ENCODE measurements at places on chromosomes 11 and 22.

DNA sequence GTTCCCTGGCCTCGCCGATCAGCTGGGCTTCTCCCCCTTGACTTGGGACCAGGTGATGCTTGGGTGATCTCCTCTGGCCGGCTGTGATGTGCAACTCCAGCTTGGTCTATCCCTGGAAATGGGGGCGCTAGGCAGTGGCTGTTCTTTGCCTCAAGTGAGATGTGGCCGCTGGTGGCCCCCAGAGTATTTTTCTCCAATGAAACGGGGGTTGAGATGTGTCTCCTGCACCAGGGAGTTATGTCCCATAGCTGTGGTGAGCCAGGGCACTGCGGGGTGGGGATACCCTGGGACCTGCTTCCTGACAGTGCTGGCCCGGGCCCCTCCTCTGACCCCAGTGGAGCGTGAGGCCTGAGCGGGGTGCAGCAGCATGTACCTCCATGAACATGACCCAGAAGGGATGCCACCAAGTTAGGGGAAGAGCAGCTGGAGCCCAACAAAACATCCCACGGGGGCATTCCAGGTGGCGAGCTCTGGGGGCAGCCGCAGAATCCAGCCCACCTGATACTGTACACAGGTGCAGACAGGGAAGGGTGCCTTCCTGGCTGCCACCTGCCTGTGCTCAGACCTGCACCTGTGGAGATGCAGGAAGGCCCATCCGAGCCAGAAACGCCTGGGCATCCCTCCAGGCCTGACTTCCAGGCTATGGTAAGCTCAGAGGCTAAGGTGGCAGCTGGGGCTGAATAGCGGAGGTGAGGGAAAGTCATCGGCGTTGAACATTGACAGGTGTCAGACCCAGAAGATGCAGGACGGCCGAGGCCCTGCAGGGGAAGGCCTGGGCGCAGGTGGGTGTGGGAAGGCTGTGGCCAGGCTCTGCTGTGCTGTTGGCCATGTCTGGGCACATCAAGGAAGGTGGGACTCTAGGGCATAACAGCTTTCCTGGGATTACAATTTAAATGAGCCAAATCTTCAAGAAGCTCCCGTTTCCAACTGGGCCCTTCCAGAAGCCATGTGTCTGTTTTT, 97.3 kb downstream of the CTTN start:
- DNase-seq: no peak

- no peak for DNase-seq
Measured at GRCh38 chr11:106706355-106706754, 311.9 kb downstream of the GUCY1A2 start.

GRCh38 chr22:31650391-31650790, 11.6 kb downstream of the PISD start:
- no peak for DNase-seq

- no peak for DNase-seq
Measured at GRCh38 chr22:47564651-47565434, 802.4 kb downstream of the TBC1D22A start.

- no peak for DNase-seq
Measured at GRCh38 chr22:19846620-19847344, 7.9 kb downstream of the GNB1L start.

- no peak for DNase-seq
Measured at GRCh38 chr11:46330563-46331281, 16.5 kb upstream of the DGKZ start.

DNA sequence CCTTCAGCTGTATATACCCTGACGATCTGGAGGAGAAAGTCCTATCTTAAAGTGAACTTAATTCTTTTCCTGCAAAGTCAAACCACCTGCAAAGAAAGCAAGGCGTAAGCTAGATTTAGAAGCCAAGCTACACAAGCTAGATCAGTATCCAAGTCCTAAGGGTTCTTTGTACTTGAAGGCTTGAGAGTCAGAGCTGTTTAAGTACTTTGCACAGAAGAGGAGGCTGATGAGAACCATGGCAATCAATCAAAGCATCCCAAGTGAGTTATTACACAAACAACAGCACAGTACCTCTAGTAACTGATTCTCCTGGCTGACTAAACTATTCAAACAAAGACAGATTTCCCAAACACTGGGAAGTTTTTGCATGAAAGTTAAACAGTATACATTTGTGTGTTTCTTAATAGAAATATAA, 1.9 kb downstream of the CDON start:
- DNase-seq: no peak

GRCh38 chr11:122062763-122063162, 53.3 kb downstream of the BLID start:
- DNase-seq: no peak
